ENCODE measurements at places on chromosomes 1 and 21.

DNA sequence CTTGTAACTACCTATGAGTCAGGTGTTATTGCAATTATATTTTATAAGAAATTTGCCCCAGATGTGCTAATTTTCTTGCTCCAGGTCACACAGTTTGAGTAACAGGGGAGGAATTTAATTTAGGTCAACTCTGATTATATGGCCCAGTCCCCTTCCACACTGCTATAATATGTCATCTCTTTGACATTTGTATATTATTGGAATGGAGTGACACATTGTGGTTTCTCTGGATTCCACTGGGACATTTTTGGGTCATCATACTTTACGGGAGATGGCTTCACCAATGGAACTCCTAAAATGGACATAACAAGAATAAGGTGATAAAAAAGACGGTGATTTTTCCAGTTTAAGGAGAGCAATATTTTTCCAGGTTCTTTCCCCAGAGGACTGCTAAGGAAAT, 191.2 kb downstream of the DISC1 start:
- DNase-seq = no peak

DNA sequence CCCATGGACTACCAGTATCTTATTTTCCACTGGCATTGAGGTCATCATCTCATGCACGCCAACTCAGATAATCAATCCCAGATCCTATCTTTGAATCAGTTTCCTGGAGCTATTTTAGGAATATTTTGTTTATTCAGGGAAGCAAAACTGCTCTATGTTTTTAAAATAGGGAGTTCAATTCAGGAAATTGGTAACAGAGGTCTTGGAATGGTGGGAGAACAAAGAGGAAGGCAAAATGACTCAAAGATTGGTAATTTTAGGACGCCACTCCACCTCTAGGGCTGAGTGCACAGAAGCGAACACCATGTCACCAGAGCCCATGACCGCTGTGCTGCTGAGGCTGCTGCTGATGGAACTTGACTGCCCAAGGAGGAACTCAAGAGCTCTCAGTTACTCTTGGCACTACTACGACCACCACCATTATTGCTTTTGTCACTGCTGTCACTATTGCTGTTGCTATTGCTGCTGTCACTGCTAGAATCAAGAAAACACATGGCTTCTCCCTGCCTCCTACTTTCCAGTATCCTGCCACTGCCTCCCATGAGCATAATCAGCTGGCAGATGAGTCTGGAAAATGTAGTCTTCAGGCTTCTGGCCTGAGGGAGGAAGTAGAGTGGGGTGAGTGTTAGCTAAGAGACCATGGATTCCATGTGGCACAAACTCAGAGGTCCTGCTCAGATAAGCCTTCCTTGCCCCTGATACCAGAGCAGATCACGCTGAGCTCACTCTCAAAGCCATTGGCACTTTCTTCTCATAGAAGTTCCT, 71.6 kb upstream of the CNIH3 start:
- no peak for DNase-seq

DNA sequence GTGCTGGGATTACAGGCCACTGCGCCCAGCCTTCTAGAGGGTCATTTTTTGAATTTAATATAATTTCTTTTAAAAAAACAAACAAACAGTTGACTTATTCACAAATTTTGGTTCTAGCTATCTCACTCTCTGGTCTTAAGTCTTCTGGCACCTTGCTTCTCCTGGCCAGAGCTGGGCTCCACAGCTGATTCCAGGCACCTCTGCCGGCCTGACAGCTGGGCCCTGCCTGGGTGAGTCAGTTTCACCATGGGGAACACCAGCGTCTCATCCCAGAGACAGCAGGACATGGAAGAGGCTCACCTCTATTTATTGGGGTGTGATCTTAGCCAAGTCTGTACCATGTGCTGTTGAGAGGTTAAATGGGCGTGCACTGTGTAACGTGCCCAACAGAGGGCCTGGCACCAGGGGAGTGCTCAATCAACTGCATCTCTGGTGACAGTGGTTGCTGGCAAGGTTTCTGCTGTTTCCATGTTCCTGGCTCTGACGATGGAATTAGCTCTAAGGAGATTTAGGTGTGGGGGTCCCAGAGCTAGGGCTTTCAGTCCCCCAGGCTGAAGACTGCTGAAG, 956 bp downstream of the CPLANE2 start:
- DNase-seq = peak; percentile 37

DNA sequence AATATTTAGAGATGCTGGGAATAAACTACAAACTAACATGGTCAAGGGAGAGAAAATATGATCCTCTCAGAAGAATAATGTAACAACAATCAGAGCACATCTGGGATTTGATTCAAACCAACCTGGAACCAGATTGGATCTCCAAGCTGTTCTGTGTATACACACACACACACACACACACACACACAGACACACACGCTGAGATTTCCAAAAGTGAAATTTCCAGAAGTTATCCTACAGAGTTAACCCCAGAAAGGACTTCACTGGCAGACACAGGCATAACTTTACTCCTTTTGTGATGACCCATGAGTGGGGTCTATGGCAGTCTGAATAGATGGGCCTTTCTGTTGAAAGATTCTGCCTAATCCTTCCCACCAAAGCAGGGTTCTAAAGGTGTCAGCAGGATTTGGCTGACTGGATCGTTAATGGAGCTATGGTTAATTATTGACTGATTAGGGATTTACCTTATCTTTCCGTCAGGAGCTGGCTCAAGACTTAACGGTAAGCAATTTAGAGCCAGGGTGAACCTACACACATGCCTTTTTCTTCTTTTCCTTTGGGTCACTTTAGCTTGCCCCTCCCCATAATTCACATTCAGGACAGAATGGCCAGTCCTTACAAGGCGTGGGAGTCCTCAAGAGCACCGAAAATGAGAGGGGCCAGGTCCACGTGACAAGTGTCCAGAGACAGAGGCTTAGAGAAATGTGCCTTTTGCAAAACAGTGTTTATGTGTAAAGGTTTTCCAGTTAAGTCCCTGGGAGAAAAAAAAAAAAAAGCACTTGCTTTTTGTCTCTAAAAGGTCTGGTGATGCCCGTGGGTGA, 10.9 kb upstream of the PROX1 start:
- DNase-seq = no peak

DNA sequence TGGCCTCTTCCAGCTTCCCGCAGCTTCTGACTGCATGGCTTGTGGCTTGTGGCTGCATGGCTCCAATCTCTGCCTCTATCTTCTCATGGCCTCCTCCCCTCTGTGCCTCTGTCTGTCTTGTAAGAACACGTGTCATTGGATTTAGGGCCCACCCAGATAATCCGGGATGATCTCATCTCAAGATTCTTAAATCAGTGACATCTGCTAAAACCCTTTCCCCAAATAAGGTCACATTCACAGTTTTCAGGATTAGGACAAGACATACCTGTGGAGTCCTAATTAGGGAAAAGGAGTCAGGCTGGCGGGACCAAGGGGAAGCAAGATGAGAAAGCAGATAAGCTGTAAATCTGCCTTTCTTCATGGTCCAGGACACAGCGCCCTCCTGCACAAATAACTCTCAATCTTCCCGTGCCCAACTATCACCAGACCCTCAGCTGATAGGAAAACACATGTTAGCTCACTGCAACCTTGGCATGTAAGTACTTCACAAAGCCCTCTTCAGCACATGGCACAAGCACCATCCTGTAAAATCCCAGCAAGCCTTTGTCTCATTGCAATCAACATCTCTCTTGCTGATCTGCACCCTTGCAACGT, 82.2 kb downstream of the SPSB1 start:
- DNase-seq = no peak

DNA sequence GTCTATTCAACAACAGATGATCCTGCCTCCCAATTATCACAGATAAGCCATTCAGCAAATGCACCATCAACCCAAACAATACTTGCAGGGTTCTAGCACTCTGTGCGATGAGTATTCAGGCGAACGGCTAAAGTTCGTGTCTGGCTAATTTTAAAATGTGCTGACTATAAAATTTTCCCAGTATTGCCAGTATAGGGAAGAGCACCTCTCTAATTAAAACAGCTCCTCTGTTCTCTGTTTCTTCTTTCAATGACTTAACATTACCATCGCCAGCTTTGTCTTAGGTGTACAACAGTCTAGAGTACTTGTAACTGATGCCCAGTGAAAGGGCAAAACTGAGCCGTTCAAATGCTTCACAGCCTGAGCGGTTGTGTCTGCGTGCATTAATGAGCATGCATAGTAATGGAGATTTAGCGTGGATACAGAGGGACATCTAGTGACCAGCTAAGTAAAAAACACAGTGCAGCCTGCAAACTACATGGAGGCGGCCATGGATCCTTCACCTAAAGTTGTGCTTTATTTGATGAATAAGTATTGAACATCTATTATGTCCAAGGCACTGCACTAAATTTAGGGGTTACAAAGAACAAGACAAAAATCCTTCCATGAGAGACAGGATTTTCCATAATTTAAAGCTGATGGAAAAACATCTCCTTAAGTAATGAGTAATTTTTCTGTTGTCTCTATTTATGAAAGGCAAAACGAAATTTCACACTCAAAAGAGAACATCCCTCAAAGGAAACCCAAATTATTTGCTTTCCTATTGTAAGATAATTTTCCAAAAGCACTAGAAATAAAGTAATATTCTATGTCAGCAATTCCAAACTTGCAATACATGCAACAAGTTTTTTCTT, 120.0 kb downstream of the SETD4 start:
- no peak for DNase-seq

DNA sequence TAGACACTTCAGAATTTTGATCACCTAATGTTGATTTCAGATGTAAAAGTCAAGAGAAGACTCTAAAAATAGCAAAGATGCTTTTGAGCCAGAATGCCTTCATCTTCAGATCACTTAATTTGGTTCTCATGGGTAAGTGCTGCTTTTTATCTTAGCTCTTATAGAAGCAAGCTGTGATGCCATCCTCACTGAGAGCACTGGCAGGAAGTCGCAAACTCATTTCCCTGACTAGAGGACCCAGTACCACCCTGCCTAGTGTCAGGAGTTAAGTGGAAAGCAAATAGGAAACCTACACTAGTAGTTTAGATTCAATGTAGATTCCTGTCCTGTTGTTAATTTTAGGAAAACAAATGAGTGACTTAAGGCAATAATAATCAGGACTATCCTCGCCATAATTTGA, 12.1 kb downstream of the IFNAR2 start:
- DNase-seq = no peak

- DNase-seq = no peak
Measured at GRCh38 chr1:71228241-71228640, 147.4 kb upstream of the ZRANB2 start.

GRCh38 chr1:213277036-213277435, 226.0 kb downstream of the RPS6KC1 start:
- no peak for DNase-seq

DNA sequence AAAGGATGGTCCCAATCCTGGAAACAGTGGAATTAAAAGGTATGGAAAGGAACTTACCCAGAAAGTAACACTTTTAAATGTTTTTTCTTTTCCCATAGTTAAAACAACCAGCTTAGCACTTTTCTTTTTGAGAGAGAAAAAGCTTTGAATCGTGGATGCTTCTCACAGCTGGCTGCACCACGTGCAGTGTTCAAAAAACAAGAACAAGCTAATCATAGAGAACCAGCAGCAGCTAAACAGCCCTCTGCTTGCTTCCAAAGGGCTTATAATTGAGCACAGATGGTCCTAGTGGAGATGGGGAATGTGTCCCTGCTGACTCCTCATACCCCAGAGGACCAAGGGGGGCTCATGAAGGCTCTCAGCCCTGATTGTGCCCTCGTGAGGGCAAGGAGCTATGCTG, 26.4 kb downstream of the UTP25 start:
- DNase-seq = no peak

DNA sequence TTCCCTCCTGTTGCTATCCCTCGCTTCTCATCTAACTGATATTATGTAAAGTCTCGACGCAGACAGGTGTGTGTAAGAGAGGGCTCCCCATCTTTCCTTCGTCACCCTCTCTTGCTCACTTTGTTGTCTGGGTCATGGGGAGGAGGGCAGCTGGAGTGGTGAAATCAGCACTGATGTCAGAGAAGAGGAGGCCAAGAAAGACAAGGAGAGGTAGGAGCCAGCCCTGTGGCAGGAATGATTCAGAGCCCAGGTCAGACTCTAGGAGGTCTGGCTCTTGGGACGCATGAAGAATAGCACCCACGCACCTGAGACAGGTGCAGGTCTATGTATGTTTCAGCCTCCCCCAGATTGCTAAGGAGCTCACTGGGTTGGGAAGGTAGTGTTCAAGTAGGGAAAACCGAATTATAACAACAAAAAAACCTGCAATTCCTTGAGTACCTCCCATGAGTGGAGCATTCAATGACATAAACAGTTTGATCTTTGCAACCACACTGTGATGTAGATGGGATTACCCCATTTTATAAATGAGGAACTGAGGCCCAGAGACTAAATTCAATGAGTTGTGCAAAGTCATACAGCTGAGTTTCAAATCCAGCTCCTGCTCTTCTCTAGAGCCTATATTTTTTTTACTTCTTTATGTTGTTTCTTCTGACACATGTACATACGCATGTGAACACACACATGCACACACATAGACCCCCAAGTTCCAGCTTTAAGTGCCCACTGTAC, 10.4 kb downstream of the NUAK2 start:
- no peak for DNase-seq

DNA sequence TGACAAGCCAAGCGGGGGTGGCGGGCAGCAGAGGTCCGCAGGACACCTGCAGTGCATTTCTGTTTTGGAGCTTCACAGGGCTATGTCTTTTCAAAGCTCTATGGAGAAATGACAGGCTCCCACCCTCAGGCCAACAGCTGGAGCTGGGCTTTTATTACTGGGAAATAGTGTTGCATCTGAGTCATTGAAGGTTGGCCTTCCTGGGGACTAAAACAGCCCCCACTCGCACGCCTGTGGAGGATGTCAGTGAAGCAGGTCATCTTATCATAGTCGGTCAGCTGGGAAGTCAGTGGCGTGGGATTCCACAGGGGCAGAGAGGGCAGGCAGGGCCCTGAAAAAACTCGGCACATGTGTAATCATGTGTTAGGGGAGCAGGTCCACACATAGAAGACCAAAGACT, 55.3 kb downstream of the NTPCR start:
- DNase-seq = no peak

DNA sequence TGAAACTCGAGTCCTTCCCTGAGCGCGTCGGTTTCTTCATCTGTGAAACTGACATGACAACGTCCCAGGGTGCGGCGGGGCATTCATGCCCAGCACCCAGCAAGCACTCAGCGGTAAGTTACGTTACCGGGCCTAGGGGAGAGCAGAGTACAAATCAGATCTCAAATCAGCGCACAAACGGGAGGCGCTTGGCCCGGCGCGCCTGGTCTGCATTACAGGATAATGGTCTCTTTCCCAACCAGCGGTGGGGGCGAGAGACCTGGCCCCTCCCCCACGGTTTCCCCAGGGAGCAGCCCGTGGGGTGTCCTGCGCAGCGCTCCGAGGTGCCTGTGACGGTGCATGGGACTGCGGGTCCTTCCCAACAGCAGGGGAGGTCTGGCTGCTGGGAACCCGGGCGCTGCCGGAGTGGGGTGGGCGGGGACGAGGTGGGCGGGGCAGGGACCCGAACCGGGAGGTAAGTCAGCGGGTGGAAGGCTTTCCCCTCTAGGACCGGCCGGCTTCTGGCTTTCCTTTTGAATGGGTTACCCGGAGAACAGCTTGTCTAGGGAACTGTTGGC, 1.0 kb downstream of the TMEM51 start:
- DNase-seq = no peak

DNA sequence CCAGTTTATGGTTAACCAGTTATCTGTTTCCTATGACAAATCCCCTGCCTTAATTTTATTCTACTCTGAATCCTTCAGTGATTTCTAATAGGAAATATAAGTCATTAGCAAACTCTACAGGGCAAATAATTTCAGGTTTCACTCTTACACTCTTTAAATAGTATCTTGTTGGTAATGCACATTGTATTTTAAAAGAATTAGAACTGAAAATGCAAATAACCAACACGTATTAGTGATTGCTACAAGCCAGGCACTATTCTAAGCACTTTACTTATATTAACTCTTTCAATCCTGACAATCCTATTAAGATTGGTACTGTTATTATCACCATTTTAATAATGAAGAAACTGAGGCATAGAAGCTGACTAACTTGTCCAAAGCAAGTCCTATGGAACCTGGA, 48.3 kb upstream of the LHX8 start:
- no peak for DNase-seq

Data from activated CD4-positive, alpha-beta T cell treated with anti-CD3 and anti-CD28 coated beads for 1 hour (primary cell).